ENCODE measurements at places on chromosomes 5 and 9.

GRCh38 chr5:76805821-76806505 lies 12.9 kb upstream of the F2RL1 start:
- no peak for DNase-seq

DNA sequence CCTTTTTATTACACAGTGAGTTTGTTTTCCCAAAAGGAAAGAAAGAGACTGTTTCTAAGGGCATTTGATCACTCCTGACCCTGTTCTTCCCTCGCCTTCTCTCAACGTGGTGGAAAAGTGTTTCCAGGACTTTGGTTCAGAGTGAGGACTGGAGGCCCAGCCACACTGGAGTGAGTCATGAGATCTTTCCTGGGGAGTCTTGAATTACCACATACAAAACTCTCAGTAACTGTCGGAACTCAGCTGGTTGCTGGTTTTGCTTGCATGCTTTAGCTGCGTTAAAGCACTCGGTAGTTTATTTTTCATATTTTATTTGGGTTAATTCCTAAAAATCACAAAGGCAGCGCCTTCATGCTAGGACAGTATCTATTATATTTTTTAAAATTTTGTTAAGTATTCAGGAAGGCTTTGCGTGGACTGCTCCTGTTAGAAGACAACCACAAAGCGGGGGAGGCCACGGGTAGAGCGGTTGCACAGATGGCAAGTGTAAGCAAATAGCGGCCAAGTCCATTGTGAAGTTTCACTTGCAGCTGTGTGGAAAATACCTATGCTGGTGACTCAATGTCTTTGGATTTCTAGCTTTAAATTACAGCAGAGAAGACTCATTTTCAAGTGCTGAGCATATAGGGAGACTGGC lies 77.7 kb downstream of the ARSB start:
- no peak for DNase-seq

- DNase-seq, result no peak
These were observed 74.5 kb downstream of the ADAMTS12 start for GRCh38 chr5:33817301-33817700.

- no peak for DNase-seq
These were observed 33.3 kb downstream of the NKX2-5 start for GRCh38 chr5:173201636-173202265.

DNA sequence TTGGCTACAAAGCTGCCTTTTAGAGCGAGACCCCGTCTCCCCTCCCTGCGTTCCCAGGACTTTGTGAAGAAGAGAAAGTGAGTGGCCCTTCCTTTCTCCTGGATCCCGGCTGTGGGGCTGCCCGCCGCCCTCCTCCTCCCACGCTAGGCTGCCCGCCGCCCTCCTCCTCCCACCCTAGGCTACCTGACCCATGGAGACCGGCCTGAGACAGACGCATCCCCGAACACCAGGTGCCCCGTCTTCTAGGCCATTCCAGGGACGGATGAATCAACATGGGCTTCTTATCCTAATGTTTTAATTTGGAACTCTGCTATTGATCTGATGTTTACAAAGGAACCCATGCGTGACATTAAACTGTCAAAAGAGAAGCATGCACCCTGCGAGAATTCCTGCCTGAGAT lies 117.3 kb upstream of the LPCAT1 start:
- no peak for DNase-seq

GRCh38 chr9:118532592-118532991 lies 828.4 kb downstream of the TLR4 start:
- no peak for DNase-seq

DNA sequence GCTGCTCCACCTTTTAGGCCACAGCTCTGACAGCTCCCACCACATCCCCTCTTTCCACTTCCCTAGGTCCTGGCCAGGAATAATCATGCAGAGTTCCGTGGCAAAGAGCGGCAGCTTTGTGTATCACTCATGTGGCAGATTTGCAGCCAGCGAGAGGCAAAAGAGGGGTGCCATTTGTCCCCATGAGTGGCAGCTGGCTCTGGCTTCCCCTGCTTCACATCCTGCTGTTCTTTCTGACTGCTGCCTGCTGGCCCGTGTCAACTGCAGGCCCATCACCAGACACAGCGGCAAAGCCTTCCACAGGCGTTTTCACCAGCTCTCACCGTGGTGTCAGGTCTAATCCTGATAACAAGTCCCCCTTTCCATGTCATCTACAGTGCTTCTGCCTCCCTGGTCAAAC lies 430.6 kb upstream of the DAP start:
- DNase-seq, result no peak

GRCh38 chr5:119220576-119221197 lies 135.1 kb upstream of the TNFAIP8 start:
- no peak for DNase-seq

Measured in progenitor cell of endocrine pancreas (in vitro differentiated cells).